ENCODE measurements at places on chromosomes 1 and 21. TPM values are rescaled to one million over a fixed set of nuclear protein-coding genes. Genes with fewer than 3 reads are reported as not detected.

DNA sequence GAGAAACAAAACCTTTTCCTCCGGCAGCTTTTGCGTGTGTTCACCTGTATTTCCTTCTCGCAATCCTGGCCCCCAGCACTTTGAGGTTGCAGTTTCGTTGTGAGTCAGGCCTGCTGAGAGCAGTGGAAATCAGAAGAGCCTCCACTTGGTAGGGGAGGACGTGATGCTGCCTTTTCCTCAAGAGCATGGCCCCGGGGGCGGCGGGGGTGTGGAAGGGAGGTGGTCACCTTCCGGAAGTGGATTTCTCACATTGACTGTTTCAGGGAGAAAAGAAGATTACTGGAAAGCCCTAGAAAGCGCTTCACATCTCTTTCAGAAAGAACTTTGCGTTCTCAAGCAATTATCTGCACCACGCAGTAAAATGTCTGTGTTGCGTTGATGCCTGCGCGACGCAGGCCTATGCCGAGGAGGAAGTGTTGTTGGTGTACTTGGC lies 12.2 kb upstream of the IL10 start:
- DNase-seq, result no peak
- H3K27ac ChIP-seq, result no peak overlapping the region
- H3K4me1 ChIP-seq, result no peaks in the 10 kb centered on the region
- no peaks in the 10 kb centered on the region for H3K27me3 ChIP-seq

DNA sequence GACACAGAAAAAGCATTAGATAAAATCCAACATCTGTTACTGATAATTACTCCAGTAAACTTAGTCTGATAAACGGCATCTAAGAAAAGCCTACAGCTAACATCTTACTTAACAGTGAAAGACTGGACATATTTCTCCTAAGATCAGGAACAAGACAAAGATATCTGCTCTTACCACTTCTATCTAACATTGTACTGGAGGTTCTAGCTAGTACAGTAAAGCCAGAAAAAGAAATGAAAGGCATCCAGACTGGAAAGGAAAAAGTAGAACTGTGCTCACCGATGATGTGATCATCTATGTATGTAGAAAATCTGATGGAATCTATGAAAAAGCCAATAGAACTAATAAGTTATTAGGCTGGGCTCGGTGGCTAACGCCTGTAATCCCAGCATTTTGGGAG lies 21.7 kb downstream of the NEXN start:
- DNase-seq, result no peak
- H3K4me1 ChIP-seq, result no peaks in the 10 kb centered on the region
- H3K36me3 ChIP-seq, result no peaks in the 10 kb centered on the region
- H3K27me3 ChIP-seq, result no peaks in the 10 kb centered on the region
- H3K4me3 ChIP-seq, result no peak overlapping the region

GRCh38 chr1:67788238-67788790 lies 45.0 kb downstream of the GNG12 start:
- H3K27me3 ChIP-seq, result no peaks in the 10 kb centered on the region
- no peaks in the 10 kb centered on the region for H3K36me3 ChIP-seq
- no peak for DNase-seq
- H3K4me1 ChIP-seq, result peaks cover 17% of the 10 kb centered on the region
- no peak overlapping the region for H3K4me3 ChIP-seq

- no peaks in the 10 kb centered on the region for H3K4me1 ChIP-seq
- H3K27ac ChIP-seq, result no peak overlapping the region
- no peak for DNase-seq
- H3K27me3 ChIP-seq, result no peaks in the 10 kb centered on the region
- H3K36me3 ChIP-seq, result no peaks in the 10 kb centered on the region
Measured at GRCh38 chr1:115922801-115923200, 53.5 kb upstream of the SLC22A15 start.

DNA sequence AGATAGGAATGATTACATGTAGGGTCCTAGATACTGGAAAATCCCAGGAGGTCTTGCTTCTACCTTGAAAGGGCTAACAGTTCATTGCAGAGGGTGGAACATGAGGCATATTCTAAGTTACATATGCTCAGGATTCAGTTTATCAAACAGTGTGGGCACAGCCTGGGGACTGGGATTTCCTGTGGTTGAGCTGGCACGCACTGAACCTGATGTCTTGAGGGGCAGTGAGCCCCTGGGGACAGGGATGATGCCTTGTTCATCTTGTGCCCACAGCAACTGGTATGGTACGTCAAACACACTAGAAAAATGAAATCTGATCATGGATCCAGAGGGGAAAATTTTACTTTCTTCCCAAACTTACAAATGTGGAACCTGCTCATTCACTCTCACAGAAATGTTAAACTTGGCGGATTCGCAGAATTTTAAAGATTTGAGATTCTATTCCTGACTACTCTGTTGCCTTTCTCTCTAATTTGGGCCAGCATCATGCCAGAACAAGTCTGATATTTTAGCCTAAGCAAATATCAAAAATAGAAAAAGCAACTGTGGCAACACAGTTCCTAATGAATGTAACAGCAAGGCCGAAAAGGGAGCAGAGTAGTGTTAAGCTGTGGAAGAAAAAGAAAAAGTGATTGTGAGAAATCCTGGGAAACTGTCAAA lies 68.2 kb upstream of the COL24A1 start:
- no peak for DNase-seq
- H3K4me1 ChIP-seq, result no peaks in the 10 kb centered on the region
- H3K4me3 ChIP-seq, result no peak overlapping the region
- H3K27ac ChIP-seq, result no peak overlapping the region
- H3K36me3 ChIP-seq, result no peaks in the 10 kb centered on the region

CFAP74 gene
- total RNA-seq, result 0.10 TPM

GRCh38 chr1:241270016-241270415 lies 87.0 kb downstream of the RGS7 start:
- no peak overlapping the region for H3K27ac ChIP-seq
- no peaks in the 10 kb centered on the region for H3K36me3 ChIP-seq
- H3K4me3 ChIP-seq, result no peak overlapping the region

DNA sequence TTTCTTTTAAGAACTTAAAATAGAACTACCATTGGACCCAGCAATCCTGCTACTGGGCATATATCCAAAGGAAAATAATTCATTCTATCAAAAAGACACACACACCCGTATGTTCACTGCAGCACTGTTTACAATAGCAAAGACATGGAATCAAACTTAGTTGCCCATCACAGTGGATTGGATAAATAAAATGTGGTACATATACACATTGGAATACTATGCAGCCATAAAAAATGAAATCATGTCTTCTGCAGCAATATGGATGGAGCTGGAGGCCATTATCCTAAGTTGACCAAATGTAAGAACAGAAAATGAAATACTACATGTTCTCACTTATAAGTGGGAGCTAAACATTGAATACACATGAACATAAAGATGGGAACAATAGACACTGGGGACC lies 585.3 kb upstream of the USP24 start:
- H3K36me3 ChIP-seq, result no peaks in the 10 kb centered on the region
- H3K4me3 ChIP-seq, result no peak overlapping the region
- no peak for DNase-seq
- H3K27ac ChIP-seq, result no peak overlapping the region
- no peaks in the 10 kb centered on the region for H3K27me3 ChIP-seq

- no peaks in the 10 kb centered on the region for H3K27me3 ChIP-seq
- H3K36me3 ChIP-seq, result no peaks in the 10 kb centered on the region
- H3K27ac ChIP-seq, result no peak overlapping the region
- H3K4me3 ChIP-seq, result no peak overlapping the region
- no peak for DNase-seq
- no peaks in the 10 kb centered on the region for H3K4me1 ChIP-seq
Measured at GRCh38 chr1:21882721-21883415, 54.2 kb downstream of the HSPG2 start.

GOLT1A gene
- total RNA-seq, result not detected

ID3 gene
- 184 TPM for total RNA-seq

- DNase-seq, result no peak
- H3K27ac ChIP-seq, result peak overlapping the region; percentile 85
- H3K36me3 ChIP-seq, result no peaks in the 10 kb centered on the region
Measured at GRCh38 chr1:18384471-18384870, 96.3 kb upstream of the KLHDC7A start.

CELF3 gene
- 0.57 TPM for total RNA-seq

- no peak overlapping the region for H3K4me3 ChIP-seq
- H3K36me3 ChIP-seq, result no peaks in the 10 kb centered on the region
- no peak overlapping the region for H3K27ac ChIP-seq
- no peaks in the 10 kb centered on the region for H3K4me1 ChIP-seq
- no peaks in the 10 kb centered on the region for H3K27me3 ChIP-seq
Measured at GRCh38 chr21:25188677-25189079, 418.6 kb downstream of the MRPL39 start.

DNA sequence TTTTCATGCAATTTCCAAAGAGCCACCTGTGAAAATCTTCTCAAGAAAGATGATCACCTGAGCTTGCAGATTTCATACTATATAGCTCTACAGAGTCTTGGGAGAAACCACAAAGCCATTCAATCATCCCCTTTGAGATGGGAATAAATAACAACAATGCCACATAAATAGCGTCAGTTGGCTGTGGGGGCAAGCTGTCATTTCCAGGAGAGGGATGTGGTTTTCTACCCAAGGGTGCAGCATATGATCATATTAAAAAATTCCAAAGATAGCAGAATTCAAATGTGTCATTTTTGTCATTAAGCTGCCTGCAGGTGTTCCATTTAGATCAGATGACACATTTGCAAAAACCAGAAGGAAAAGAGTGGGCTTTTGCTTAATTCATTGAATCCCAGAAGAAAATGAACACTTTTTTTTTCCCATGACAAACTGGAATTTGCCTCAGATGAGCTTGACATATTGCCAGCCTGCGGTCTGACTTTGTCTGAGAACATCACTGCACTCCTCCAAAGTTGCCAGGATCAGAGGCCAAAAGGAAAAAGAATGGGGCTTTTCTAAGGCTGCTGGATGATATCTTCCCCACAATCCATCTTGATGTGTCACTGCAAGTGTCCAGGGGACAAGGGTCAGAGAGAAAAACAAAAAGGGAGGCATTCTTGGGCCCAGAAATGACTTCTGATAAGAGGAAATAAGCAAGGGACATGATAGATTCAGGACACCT lies 314.1 kb upstream of the USP25 start:
- H3K27ac ChIP-seq, result no peak overlapping the region
- no peak for DNase-seq
- H3K27me3 ChIP-seq, result no peaks in the 10 kb centered on the region
- no peaks in the 10 kb centered on the region for H3K36me3 ChIP-seq

DNA sequence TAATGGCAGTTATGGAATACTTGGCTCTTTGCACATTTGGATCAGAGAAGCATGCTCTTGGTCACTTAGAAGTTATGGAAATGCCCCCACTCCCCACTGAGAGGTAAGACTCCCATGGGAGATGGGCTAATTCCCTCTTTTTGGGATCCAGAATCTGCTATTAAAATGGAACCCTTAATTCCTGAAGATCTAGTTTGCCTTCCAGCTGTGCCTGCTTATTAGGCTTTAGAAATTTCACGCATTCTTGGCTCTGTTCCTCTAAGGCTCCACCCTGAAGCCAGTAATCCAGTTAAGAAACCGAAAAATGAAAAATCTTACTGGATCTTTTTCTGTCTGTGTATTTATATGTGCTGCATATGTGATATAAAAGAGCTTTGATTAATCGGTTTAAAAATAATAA lies 76.7 kb downstream of the USH2A start:
- H3K4me3 ChIP-seq, result no peak overlapping the region
- no peaks in the 10 kb centered on the region for H3K36me3 ChIP-seq
- H3K27me3 ChIP-seq, result no peaks in the 10 kb centered on the region
- H3K4me1 ChIP-seq, result no peaks in the 10 kb centered on the region

UBASH3A gene
- total RNA-seq, result 0.20 TPM

DNA sequence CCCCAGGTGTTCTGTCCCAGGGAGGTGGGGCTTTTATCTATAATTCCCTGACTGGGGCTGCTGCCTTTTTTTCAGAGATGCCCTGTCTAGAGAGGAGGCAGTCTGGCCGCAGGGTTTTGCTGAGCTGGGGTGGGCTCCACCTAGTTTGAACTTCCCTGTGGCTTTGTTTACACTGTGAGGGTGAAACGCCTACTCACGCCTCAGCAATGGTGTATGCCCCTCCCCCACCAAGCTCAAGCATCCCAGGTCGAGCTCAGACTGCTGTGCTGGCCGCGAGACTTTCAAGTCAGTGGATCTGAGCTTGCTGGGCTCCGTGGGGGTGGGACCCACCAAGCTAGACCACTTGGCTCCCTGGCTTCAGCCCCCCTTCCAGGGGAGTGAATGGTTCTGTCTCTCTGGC lies 124.3 kb downstream of the CENPF start:
- no peaks in the 10 kb centered on the region for H3K27me3 ChIP-seq
- no peak overlapping the region for H3K4me3 ChIP-seq
- no peaks in the 10 kb centered on the region for H3K4me1 ChIP-seq
- no peaks in the 10 kb centered on the region for H3K36me3 ChIP-seq

GRCh38 chr1:65725064-65725463 lies 67.6 kb upstream of the PDE4B start:
- no peak overlapping the region for H3K4me3 ChIP-seq
- DNase-seq, result no peak
- no peak overlapping the region for H3K27ac ChIP-seq
- H3K4me1 ChIP-seq, result no peaks in the 10 kb centered on the region
- H3K27me3 ChIP-seq, result no peaks in the 10 kb centered on the region

TTC22 gene
- 9.1 TPM for total RNA-seq

DNA sequence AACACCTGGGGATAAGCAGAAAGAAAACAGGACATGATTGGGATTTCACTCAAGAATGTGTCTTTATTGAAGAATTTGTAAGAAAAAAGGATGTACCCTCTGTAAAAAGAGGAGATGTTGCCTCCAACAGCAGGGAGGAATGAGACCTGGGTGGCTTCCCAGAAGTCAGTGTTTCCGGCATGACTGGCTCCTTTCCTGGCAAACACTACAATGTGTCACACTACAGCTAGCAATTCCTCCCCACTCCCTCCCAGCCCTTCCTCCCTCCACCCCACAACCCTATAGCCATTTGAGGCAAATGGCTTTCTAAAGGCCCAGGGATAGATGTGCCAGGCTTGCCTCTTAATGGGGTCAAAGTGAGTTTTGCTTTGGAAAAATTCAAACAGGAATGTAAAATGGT lies 11.5 kb upstream of the COL8A2 start:
- DNase-seq, result no peak
- no peaks in the 10 kb centered on the region for H3K36me3 ChIP-seq
- no peak overlapping the region for H3K4me3 ChIP-seq

GRCh38 chr1:237287876-237288521 lies 246.0 kb downstream of the RYR2 start:
- H3K27ac ChIP-seq, result no peak overlapping the region
- no peaks in the 10 kb centered on the region for H3K4me1 ChIP-seq
- no peak overlapping the region for H3K4me3 ChIP-seq
- no peaks in the 10 kb centered on the region for H3K27me3 ChIP-seq
- no peaks in the 10 kb centered on the region for H3K36me3 ChIP-seq
- peak; percentile 16 for DNase-seq

DNA sequence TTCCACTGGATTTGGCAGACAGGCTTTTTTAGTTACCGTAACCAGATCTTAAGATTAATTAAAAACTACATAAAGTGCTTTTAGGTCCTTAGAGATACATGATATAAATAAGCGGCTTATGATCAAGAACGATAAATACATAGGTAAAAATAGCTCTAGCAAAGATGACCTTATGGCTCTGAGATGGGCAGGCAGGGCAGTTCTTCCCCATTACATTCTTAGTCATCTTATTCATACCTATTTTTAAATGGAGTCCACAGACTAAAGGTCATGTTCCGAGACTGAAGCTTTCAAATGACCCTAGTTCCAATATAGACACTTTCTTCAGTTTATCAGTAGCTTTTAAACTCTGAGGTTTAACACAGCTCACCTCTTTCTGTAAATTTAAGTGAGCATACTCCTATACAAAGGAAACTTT lies 4.3 kb downstream of the MCL1 start:
- H3K4me3 ChIP-seq, result peak overlapping the region; percentile 93
- H3K27ac ChIP-seq, result no peak overlapping the region
- no peaks in the 10 kb centered on the region for H3K27me3 ChIP-seq
- peaks cover 10% of the 10 kb centered on the region for H3K4me1 ChIP-seq
- no peak for DNase-seq

RGS13 gene
- 0.12 TPM for total RNA-seq

TMEM82 gene
- not detected for total RNA-seq

SNIP1 gene
- 19.8 TPM for total RNA-seq

All from ovary (tissue), 10 donors.